ENCODE measurements at places on chromosomes 7 and 10.

- no peak for DNase-seq
Observed at GRCh38 chr10:130481076-130481930, 345.1 kb downstream of the GLRX3 start.

GRCh38 chr7:143385891-143386781, 5.0 kb downstream of the ZYX start:
- peak; percentile 29 for DNase-seq

GRCh38 chr7:137869260-137869659, 22.5 kb upstream of the DGKI start:
- DNase-seq = no peak

GRCh38 chr7:51104278-51104677, 212.3 kb downstream of the COBL start:
- DNase-seq = no peak

- DNase-seq = no peak
Observed at GRCh38 chr10:121288011-121288410, 310.2 kb downstream of the FGFR2 start.

- DNase-seq = no peak
Observed at GRCh38 chr7:155848691-155849669, 36.7 kb upstream of the SHH start.

DNA sequence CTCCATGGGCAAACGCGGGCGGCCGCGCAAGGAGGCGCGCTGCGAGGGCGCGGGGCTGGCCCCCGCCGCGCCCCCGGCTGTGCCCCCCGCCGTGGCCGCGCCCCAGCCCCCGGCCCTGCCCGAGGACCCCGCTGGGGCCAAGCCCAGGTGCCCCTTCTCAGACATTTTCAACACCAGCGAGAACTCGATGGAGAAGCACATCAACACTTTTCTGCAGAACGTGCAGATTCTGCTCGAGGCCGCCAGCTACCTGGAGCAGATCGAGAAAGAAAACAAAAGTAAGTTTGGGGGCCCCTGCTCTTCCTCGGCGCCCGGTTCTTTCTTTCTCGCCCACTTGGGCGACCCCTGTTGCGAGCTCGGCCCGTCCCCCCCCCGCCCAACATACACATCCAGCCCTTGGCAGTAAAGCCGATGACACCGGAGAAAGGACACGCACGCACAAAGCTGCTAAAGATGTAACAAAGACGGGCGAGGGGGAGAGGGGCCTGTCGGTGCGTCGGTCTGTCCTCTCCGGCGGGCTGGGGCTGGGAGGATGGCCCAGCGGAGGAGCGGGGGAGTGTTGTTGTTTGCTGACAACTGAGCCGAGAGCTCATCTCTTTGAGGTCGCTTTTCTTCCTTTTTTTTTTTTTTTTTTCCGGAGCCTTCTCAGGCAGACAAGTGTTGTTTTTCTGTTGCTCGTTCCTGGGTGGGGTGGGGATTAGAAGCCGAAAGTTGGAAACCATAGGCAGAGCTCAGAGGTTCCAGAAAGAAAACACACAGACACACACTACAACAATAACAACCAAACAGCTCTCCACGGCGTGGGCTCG, 604 bp downstream of the MXI1 start:
- DNase-seq = peak; percentile 66

- DNase-seq = no peak
Observed at GRCh38 chr7:47480576-47481538, 101.1 kb downstream of the TNS3 start.

GRCh38 chr10:21849607-21850006, 153.9 kb downstream of the DNAJC1 start:
- DNase-seq = no peak

DNA sequence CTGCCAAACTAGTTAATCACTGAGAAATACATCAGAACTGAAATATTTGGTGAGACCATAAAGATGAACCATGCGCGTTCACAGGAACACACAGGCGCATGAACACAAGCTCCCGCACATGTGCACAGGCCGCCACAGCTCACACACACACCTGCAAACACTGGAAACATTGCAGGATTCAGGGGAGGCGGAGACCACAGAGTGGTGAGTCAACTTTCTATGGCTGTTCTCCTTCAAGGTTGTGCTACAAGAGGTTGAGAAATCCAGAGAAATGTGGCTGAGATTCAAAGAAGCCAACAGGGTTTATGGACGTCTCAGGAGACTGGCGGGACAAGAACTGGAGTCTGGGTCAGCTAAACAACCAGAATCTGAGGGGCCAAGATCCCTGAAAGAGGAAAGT, 17.8 kb downstream of the ESYT2 start:
- no peak for DNase-seq

- peak; percentile 31 for DNase-seq
Observed at GRCh38 chr7:26278770-26279169, 12.9 kb upstream of the SNX10 start.

- no peak for DNase-seq
Observed at GRCh38 chr10:25766687-25767221, 167.3 kb upstream of the MYO3A start.

- no peak for DNase-seq
Observed at GRCh38 chr7:40008223-40008815, 58.3 kb downstream of the CDK13 start.

DNA sequence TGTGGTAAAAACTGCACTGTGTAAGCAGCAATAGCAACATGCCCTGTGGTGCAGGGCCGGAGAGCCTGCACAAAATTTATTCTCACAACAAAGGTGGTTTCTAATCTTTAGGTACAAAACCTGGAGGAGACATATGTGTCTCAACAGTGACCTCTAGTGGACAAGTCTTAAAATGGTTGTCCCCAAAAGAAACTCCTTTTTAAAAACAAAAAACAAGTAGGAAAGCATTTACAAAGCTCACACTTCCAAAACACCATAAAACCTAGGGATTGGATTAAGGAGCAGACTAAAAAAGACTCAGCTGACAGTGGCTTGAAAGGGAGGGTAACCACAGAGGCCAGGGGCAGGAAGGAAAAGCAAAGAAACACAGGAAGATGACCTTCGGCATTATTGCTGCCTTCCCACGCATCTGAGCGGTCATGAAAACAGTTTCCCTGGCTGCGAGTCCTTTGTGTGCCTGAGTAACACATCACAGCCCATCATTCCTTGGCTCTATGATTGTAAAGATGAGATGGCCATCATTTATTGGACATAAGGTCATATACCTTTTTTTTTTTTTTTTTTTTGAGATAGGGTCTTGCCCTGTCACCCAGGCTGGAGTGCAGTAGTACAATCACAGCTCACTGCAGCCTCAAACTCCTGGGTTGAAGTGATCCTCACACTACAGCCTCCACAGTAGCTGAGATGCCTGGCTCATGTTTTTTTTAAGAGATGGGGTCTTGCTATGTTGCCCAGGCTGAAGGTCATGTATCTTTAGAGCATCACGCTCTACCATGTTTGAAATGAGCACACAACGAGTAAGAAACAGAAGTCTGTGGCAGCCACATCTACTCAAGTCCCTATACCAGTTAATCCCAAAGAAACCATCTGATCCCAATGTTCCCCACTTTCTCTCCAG, 39.5 kb downstream of the RSU1 start:
- DNase-seq = peak; percentile 90

GRCh38 chr10:36606234-36606839, 519.1 kb upstream of the ANKRD30A start:
- DNase-seq = no peak

GRCh38 chr7:125775317-125775716, 845.7 kb upstream of the POT1 start:
- DNase-seq = no peak

GRCh38 chr10:74058658-74059057, 60.7 kb downstream of the VCL start:
- DNase-seq = peak; percentile 69

DNA sequence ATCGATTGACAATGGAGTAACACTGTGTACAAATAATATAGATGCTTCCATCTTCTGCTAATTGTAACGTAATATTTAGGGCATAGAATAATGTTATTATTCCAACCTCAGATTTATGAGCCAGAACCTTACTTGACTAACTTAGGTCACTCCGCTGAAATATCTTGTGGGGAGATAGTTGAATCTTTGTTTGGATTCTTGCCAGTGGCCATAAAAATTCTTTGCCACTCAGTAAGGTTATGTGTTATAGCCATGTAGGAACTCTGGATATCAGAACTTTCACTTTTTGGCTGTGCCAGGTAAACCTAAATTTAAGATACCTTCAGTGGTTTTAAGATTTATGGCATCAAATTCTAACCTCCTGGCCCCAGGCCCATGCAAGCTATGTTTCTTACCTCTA, 197.6 kb downstream of the WDR11 start:
- no peak for DNase-seq

- DNase-seq = peak; percentile 43
Observed at GRCh38 chr7:50595491-50596102, 30.4 kb upstream of the DDC start.

DNA sequence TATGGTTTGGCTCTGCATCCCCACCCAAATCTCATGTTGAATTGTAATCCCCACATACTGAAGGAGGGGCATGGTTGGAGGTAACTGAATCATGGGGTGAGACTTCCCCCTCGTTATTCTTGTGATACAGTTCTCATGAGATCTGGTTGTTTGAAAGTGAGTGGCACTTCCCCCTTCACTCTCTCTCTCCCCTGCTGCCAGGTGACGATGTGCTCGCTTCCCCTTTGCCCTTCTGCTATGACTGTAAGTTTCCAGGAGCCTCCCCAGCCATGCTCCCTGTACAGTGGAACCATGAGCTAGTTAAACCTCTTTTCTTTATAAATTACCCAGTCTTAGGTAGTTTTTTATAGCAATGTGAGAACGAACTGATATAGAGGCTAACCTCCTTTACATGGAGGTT, 16.6 kb downstream of the PLPP4 start:
- no peak for DNase-seq

DNA sequence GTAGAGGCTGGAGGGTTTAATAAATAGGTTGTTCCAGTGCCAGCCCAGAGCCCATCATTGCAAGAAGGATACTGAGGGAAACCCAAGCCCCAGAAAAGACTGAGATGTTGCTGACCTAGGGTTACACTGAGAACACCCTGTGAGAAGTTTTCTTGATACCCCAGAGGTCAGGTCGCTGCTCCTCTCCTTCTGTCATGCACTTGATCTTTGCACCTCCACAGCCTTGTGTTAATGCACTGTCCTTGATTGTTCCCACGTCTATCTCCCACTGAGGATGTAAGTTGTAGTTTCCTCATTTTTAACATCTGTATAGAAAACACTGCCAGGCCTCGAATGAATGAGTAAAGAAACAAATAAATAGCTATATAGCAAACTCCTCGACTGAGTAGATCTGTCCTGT, 195.3 kb upstream of the AHR start:
- DNase-seq = no peak

GRCh38 chr7:130951976-130952876, 218.2 kb upstream of the KLF14 start:
- no peak for DNase-seq

- DNase-seq = no peak
Observed at GRCh38 chr7:142471820-142472219, 214.0 kb upstream of the PRSS58 start.

DNA sequence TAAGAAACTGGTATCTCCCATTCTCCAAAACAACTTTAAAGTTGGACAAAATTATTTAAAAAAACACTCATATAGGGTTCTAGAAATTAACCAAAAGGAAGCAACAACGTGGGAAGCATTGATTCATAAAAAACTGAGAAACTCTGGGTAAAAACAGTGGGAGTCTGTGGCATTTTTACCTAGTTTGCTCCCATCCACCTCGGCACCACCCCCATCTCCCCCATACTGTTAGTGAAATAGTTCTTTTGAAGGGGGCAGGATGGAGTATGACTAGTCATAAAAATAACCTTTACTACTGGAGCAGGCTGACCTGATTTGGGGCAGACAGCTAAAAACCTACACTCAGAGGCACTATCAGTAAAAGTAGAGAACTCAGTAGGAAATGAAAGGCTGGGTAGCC, 123.2 kb downstream of the AVL9 start:
- no peak for DNase-seq

DNA sequence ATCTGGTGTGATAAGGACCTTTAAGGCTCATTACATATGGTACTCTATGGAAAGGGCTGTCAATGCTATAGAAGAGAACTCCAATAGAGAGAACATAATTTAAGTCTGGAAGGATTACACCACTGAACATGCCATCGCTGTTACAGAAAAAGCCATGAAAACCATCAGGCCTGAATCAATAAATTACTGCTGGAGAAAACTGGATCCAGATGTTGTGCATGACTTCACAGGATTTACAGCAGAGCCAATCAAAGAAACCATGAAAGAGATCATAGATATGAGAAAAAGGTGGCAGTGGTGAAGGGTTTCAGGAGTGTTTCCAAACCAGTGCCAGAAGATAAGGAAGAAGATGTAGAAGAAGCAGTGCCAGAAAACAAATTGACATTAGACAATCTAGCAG, 18.9 kb upstream of the GPR22 start:
- no peak for DNase-seq

DNA sequence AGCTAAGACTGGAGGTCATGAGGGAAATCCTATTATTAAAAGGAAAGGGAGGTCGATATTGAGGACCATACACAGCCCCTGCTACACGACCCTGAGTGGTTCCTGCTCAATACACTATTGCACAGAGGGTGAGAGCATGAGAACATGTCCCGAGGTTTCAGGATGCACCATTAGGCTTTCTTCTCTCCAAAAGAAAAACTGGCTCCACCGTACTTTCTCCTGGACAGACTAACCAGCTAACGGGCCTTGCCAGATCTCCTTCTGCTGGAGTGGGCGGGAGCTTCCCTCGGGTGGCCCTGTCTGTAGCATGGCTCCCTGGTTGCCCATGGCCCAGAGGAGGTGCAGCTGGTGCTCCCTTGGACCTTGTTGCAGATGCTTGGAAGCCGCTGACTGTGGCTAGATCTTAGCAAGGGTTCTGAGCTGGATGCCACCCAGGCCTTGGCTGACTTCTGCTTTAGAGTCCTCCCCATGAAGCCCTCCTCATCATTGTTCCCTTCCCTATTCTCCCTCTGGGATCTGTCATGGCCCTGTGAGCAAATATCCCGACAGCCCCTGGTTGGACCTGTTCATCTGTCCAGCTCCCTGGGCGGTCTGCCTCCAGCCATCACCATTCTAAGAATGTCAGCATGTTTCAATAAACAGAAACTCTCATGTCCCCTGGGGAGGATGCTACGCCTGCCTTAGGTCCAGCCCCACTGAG, 52.9 kb upstream of the SHH start:
- DNase-seq = no peak

DNA sequence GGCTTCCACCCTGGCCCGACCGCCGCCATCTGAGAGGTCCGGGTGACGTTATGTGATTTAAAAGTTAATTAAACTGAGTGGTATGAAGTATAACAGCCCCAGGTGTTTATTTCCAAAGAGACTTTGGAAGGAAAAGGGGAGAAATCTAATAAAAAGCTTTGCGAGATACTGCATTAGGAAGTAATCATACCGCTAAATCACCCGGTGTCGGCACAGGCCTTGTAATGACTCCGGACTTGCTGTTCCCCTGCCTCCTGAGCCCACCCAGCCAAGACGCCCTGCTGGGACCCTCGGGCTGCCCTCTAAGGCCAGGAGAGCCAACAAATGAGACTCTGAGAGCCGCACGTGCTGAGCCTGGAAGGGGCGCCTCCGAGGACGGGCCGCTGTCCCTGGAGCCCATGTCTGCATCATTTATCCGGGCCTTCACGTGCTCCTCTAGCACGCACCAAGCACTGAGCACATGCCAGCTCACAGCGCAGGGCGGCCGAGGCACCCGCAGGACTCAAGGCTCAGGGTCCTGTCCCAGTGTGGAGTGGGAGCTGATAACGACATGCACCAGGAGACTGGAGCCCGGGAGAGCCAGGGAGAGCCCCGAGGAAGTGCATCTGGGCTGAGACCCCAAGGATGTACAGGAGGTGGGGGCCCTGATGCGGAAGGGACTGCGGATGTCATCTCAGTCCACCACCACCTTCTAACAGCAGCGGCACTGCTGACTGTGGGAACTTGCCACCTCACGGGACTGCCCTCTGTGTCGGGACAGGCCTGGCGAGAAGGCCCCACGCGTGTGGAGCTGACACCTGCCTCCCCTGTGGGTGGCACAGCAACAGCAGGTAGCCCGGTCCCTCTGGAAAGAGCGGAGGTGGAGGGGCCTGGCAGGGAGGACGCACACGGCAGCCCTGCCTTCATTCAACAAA, 182.7 kb downstream of the ELFN1 start:
- DNase-seq = no peak

Data from cerebellar cortex (tissue), 1 donor.